ENCODE measurements at places on chromosomes 5 and 9.

GRCh38 chr9:98375138-98375726, 119.8 kb upstream of the TBC1D2 start:
- no peak for DNase-seq

GRCh38 chr9:92444841-92445240, 20.6 kb upstream of the OMD start:
- no peak for DNase-seq

DNA sequence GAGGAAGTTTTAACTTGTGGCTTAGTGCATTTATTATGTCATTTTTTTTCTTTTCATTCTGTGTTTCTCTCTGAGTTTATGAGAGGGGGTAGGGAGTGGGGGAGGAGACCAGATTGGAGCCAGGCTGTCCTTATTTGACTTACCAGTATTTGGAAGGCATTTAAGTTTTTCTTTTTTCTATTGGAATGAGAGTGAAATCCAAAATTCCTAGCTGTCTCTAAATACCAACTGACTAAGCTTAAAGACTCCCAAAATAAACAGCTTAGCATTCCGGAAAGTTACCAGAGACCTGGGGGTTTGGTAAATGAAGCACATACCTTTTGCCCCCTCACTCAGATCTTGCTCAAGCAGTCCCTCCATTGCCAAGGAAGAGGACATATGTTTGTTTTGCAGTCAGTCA, 581.9 kb upstream of the BRINP1 start:
- DNase-seq: no peak

DNA sequence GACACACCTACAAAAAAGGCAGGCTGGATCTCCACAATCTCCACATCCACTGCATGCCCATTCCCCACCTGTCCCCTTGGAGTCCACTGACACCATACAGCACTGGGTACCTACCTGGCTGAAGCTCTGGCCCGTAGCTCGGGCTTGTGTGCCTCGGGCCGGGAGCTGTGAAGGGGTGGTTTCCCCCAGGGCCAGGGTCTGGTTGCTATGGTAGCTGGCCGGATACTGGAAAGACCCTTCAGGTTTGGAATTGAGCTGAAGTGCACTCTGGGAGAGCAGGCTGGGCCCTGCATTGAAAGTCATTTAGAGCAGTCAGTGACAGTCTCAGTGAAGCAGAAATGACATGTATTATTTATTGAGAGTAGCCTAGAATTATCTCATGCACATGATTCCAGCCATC, 507.3 kb downstream of the CTNND2 start:
- no peak for DNase-seq

GRCh38 chr5:136054142-136055019, 25.6 kb downstream of the TGFBI start:
- DNase-seq: no peak

DNA sequence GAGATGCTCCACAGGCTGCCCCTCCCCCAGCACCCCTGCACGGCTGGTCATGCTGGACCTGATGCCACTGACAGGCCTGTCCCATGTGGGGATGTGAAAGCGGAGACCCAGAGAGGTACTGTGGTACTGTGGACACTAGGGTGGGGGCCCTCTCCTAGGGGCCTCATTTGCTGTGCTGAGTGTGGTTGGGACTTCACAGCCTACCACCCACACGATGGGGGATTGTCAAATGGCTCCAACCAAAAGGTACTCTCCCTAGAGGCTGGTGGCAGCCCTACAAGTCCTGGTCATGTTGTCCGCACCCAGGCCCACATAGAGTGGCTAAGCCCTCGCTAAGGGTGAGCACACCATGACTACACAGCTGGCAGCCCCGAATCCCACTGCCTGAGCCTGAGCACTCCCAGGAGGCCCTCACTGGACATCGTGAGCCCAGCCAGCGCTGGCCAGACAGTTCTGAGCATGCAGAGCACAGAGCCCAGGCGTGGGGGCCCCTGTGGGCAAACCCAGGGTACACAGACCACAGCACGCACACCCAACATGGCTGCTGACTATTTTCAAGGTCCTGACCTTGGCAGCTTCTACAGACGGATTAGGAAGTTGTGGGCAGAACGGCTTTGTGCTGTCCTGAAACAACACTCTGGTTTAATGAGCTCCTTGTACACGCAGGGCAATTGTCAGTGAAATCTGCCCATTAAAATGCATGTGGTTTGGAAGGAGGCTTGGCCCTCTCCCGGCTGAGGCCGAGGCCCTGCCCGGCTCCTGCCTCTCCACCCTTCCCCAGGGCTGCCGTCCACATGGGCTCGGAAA, 214.1 kb downstream of the HSPA4 start:
- DNase-seq: no peak

DNA sequence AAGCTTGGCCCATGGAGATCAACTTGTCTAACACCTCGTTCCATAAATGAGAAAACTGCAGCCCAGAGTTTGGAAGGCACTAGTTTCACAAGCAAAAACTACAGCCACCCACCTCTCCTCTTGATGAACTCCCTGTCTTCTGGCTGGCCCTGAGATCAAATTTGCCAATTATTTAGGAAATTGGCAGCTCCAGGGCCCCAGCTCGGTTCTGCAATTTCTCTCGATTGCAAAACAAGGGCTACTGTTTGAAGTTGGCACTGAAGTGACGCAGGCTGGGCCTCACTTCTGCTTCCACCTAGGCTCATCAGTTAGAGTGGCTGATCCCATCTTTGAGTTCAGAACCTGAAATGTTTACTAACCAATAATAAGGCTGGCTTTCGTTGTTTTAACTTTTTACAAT, 3.7 kb upstream of the GPX3 start:
- DNase-seq: no peak

GRCh38 chr9:110864011-110864410, 174.3 kb downstream of the LPAR1 start:
- DNase-seq: no peak

DNA sequence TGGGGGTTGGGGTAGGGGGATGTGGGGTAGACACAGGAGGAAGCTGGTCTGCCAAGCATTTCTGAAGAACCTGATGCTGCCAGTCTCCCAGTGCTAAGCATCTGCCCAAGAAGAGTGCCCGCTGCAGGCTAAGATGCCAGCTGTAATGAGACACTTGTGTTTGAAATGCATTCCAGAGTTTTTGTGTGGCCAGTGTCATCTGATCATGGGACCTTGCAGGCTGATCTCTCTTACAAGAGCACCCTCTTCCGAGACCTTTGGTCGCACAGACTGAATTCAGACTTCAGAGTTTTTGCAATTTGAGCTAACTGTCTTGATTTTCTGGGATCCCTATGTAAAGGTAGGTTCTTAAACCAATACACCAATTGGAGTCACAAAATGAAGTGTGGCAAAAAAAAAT, 58.1 kb downstream of the DENND1A start:
- DNase-seq: no peak

- no peak for DNase-seq
Observed at GRCh38 chr5:126354012-126354857, 69.0 kb upstream of the GRAMD2B start.

- no peak for DNase-seq
Observed at GRCh38 chr9:110502842-110503241, 76.7 kb downstream of the SVEP1 start.

GRCh38 chr9:116096853-116097252, 56.7 kb upstream of the PAPPA start:
- no peak for DNase-seq

DNA sequence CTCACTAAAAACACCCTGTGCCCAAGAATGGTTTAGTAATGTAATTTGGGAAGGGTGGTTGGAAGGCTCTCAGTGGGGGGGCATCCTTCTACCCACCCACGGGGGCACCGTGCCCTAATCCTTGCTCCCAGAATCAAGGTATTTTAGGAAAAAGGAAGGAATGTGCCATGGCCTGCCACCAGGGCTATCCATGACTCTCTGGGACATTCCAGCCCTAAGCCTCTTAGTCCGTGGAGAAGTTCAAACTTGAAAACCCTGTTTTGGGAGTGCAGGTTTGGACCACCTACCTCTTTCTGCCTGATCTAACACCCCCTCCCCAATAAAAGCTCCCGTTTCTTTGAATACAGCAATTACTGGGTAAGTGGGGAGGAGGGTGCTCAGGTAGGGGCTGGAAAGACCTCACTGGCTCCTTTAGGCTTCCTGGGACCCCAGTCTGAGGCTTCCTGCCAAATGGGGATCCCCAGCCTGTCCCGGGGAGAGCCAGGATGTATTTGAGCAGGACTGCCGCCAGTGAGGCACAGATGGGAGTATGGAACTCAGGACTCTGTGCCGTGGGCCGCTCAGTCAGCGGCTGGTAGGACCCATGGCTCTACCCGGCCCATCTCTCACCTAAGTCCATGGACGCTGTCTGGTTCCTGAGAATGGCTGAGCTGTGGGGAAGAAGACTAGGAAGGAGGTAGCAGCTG, 3.6 kb upstream of the PITX1 start:
- no peak for DNase-seq

Data from stimulated activated CD4-positive, alpha-beta T cell treated with anti-CD3 and anti-CD28 coated beads, TNF-alpha, amount 100 ng/mL, for 1 hour (primary cell).